ENCODE measurements at places on chromosomes 4 and X.
A peak's percentile ranks its signal among the peaks of the same experiment; 100 is the strongest.

DNA sequence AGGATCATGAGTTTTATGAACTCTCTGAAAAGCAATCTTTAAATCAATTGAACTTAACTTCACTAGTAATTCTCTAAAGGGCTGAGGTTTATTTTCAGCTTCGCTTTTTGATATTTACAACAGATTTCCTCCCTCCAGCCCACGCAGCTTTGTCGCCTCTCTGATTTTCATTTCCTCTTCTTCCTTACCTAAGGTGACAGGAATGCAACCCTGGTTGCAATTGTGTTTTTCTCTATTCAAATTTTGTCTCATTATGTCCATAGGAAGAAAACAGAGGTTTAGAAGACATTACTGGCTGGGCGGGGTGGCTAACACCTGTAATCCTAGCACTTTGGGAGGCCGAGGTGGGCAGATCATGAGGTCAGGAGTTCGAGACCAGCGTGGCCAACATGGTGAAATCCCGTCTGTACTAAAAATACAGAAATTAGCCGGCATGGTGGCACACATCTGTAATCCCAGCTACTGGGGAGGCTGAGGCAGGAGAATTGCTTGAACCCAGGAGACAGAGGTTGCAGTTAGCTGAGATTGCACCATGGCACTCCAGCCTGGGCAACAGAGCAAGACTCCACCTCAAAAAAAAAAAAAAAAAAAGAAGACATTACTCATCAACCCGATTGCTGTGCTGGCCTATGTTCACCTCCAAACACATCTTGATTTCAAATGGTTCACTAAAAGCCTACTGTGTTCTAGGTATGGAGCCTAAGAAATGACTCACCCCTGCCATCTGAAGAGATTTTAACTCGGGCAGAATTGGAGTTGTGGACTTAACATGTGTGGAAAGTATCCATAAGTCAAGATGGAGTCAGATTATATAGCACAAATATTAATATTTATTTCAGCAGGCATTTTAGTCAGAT is 36.8 kb downstream of the VSIG4 start:
- DNase-seq = no peak

- DNase-seq = no peak
Measured at GRCh38 chr4:83240379-83240875, 44.2 kb downstream of the COQ2 start.

GRCh38 chr4:115110191-115111181 is 2.9 kb downstream of the NDST4 start:
- peak; percentile 85 for DNase-seq

- DNase-seq = no peak
Measured at GRCh38 chrX:10087391-10087790, 69.4 kb upstream of the CLCN4 start.

- no peak for DNase-seq
Measured at GRCh38 chrX:15869695-15870094, 15.1 kb upstream of the AP1S2 start.

DNA sequence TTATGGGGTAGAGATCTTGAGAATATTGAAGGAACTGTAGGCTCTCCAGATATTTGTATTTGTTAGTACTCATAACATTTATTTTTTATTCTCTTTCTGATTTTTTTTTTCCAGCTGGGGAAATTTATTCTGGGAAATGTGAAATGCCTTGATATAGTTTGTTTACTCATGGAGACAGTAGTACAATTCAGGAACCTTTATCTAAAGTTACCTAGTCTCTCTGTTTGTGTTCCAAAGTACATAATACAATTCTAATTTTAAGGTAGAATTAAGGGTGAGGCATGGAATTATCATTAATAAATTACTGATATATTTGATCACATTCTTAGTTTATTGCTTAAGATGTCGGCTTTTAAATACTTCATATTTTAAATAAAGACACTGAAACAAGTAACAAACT is 114.0 kb downstream of the RS1 start:
- no peak for DNase-seq

All from NCI-H748 treated with DMSO at 0.1 percent for 48 hours (cell line).